ENCODE measurements at places on chromosomes 6 and 20. TPM values are rescaled to one million over a fixed set of nuclear protein-coding genes. Genes with fewer than 3 reads are reported as not detected.

DNA sequence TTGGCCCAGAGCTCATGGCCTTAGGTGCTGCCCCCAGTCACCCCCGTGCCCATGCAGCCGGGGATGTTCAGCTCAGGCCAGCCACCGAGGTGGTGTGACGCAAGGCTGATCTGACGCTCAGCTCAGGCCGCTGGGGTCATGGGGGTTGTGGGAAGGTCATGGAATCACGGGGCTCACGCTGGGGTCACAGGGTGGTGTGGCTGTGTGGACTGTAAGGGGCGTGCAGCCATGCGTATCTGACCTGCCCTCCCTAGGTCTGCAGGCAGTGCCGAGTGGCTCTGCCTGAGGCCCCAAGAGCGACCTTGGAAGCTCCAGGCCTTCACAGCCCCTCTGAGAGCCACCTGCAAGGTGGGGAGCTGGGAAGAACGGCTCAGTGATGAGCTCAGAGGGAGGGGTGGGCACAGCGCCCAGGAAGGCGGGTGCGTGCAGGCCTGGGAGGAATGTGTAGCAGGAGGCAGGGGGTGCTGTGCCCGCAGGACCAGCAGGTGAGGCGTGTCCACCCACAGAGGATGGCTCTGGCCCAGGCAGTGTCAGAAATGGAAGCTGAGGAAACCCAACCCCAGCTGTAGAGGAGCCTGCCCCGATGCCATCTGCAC is 27.8 kb downstream of the CHRNA4 start:
- DNase-seq: peak; percentile 59

- DNase-seq: peak; percentile 87
Observed at GRCh38 chr6:90610751-90611542, 24.1 kb upstream of the MAP3K7 start.

GRCh38 chr6:144928847-144929246 is 643.7 kb downstream of the UTRN start:
- DNase-seq: no peak

DNA sequence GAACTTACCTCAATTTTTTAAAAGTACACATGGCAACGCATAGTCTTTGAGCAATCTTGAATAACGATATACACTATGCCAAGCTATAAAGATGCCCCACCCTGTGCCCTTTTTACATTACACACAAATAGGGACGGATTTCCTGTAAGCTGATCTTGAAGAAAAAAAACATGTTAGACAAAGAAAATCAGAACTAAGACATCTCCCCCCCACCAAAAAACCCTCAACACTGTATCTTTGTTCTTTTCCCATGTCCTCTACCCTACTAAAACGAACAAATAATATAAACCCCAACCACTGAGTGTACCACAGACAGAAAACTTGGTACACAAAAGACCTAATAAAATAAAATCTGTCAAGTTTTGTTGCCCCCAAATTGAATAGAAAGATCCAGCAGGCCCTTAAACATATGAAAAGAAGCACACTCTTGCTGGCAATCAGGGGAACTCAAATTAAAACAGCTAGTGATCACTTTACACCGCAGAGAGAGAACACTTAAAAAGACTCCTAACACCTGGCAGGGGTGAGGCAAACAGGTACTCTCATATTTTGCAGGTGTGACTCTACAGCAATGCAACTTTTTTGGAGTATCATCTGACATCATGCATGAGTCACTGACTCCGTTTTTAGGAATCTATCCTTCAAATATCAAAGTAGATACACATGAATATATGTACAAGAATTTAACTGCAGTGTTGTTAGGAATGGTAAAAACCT is 29.6 kb downstream of the BACH2 start:
- DNase-seq: no peak

DNA sequence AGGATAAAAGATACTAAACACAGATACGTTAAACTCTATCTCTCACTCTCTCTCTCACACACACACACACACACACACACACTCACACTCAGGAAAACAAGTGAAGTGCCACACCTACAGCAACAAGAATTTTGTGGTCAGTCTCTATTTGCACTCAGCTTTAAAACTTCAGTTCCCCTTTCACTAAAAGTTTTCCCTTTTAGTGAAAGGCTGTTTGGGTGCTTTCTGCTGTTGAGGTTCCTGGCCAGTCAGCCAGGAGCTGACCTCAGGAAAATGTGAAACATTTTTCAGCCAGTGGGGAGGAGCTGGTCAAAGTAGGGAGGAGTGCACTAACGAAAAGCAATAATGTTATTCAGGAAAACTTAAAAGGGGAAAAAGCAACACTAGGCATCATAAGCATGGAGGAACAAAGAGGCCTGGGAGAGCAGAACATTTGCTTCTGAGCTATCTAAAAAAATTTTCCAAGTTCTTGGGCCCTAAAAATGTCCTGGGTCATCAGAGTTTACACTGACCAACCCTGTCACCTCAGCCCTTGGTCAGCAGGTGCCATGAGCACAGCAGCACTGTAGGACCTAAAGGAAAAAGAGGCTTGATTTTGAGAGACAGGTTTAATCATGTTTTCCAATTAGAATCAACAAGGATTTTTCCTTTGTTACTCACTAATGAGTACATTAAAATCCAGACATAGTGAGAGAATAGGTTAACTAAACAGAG is 30.7 kb upstream of the NT5E start:
- no peak for DNase-seq

DNA sequence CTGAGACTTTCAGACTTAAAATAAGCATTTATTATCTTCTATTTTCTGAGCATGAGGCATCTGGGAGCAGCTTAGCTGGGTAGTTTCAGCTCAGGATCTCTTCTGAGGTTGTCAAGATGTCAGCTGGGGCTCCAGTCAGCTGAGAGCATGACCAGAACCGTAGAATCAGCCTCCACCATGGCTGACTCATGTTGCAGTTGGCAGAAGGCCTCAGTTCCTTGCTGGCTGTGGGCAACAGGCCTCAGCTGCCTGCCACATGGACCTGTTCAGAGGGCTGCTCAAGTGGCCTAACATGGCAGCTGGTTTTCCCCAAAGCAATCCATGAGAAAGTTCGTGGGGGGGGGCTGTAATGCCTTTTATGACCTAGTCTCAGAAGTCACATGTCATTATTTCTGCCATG is 142.3 kb downstream of the LY86 start:
- DNase-seq: no peak

- no peak for DNase-seq
Observed at GRCh38 chr6:11852061-11852651, 73.6 kb upstream of the ADTRP start.

- no peak for DNase-seq
Observed at GRCh38 chr6:25875926-25876602, 2.0 kb upstream of the SLC17A3 start.

DNA sequence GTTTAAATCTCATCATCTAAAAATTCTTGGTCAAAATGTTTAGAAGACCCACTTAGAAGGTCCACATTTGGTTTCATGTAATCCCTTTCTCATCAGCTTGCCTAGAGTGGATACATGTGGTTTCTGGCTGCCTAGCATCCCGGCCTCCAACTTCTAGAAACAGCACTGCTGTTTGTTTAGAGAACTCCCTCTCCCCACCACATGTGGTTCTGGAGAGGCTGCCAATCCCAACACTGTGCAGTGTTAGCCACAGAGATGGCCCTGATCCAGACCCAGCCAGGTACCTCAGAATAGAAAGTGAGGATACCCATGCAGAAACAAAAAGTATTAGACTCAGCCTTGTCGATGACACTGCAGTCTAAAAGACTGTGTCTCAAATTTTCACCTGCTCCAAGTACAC is 241.8 kb downstream of the BCKDHB start:
- DNase-seq: no peak

DNA sequence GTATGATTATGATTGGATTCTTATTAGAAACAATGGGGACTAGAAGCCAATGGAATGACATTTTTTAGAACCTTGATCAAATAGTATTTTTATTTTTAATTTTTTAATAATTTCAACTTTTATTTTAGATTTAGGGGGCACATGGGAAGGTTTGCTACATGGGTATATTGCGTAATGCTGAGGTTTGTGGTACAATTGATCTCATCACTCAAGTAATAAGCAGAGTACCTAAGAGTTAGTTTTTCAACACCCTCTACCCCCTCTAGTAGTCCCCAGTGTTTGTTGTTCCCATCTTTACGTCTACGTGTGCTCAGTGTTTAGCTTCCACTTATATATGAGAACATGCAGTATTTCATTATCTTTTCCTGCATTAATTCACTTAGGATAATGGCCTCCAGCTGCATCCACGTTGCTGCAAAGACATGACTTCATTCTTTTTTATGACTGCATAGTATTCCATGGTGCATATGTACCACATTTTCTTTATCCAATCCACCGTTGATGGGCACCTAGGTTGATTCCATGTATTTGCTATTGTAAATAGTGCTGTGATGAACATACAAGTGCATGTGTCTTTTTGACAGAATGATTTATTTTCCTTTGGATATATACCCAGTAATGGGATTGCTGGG is 281.1 kb upstream of the MAN1A1 start:
- DNase-seq: no peak

DNA sequence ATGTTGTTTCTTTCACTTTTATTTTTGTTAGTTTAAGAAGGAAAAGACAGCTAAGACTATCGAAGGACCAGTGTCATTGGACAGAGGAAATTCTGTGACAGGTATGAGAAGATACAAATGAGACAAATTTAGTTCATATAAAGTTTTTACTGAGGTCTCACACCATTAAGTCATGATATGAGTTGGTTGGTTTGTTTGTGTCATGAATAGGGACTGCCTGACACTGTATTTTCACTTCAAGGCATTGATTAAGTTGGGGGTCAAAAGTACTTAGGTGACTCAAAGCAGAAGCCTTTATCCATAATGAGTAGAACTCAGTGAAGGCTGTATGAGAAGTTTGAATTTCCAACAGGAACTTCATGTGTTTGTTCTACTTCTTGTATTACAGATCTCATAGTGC is 21.3 kb upstream of the HIVEP2 start:
- DNase-seq: no peak

DNA sequence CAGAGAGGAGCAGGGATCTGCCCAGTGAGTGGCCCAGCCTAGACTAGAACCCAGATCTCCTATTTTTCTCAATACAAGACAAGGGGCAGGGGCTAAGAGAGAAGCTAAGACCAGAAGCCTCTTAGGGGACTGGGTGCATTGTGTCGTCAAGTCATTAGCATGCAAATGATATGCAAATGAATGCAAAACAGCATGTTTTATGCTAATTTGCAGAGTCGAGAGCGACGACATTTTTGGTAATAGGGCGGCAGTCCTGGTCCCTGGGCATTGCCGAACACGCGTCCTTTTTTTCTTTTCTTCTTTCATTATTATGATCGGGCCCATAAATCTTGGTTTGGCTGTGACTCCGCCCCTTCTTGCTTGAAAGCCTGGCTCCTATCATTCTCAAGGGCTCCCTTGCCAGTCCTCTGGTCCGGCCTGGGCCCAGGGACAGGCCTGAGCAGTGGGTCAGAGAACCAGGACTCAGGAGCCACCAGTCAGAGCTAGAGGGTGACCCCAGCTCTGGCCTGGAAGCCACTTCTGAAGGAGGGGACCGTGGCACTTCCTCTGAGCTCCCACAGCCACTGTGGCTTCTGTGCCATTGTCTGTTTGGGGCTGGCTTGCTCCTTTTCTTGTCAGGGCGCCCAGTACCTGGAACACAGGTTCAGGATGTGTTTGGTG is 32.0 kb upstream of the SCRT2 start:
- no peak for DNase-seq

- no peak for DNase-seq
Observed at GRCh38 chr6:138292482-138292881, 74.2 kb upstream of the PBOV1 start.

GRCh38 chr6:41353333-41353732 is 17.9 kb downstream of the NCR2 start:
- no peak for DNase-seq

GRCh38 chr6:137581019-137581707 is 87.0 kb upstream of the OLIG3 start:
- DNase-seq: no peak

- peak; percentile 55 for DNase-seq
Observed at GRCh38 chr20:43949741-43950618, 35.3 kb downstream of the TOX2 start.

GRCh38 chr6:141077355-141078333 is 1055.1 kb upstream of the GJE1 start:
- DNase-seq: peak; percentile 1

DNA sequence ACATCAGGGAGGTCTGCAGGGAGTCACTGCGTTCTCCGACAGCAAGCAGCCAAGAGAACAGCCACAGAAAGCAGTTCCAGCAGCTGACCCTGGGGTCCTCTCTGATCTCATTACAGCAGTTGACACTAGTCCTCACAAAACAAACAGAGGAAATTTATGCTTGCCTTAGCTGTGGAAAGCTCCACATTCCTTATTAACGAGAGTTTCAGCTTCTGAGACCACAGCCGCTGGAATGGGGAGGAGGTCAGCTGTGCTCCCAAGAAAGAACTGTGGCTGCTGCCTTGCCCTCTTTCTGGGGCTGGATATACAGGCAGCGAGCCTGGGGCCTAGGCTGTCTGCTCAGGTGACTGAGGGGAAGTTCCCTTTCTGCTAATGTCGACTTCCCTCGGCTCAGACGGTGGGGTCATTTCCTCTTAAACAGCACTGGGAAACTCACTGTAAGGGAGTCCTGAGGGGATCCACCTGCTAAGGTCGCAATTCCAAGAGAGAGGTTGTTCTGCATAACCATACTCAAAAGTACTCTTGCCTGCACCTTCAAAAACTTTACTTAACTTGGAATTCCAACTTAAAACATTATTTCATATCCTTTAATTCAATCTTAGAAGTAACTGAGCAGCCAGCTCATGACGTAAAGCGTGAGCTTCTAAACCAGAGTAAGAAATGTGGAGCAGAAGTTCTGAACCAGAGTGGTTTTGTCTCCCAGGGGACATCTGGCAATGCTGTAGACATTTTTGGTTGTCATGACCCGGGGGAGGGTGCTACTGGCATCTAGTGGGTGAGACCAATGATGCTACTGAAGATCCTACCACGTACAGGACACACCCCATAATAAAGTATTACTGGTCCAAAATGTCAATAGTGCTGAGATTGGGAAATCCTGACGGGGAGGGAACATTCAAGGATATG is 80.3 kb downstream of the BACH2 start:
- no peak for DNase-seq

DNA sequence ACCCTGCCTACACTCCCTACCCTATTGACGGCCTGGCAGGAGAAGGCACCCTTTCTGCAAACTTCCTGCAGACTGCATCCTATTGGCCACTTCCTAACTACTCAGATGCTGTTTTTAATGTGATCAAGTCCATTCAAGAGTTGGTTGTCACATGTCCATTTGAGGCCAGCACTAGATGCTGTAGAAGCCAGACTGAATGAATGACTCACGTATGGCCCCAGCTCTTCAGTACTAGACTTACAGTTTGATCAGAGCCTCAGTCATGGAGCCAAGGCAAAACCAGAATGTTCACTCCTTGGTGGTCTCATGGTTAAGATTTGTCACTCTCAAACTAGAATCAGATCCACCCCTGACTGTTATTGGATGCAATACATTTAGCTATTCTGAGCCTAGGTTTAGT is 101.7 kb downstream of the OPRM1 start:
- DNase-seq: no peak

CITED2 gene
- total RNA-seq: 228 TPM

KHDRBS2 gene
- total RNA-seq: 20.1 TPM

SLC52A3 gene
- 3.0 TPM for total RNA-seq

WFDC6 gene
- total RNA-seq: 1.8 TPM

BPIFB4 gene
- total RNA-seq: not detected

AIF1 gene
- 81.3 TPM for total RNA-seq

WRNIP1 gene
- total RNA-seq: 38.7 TPM

CLVS2 gene
- not detected for total RNA-seq
